NCI-H748 treated with DMSO at 0.1 percent for 48 hours (cell line): ENCODE measurements at places on chromosomes 1 and 21.

GRCh38 chr1:177615251-177615650, 354.6 kb downstream of the SEC16B start:
- no peak for DNase-seq

- no peak for DNase-seq
These were observed 6.1 kb downstream of the AGTRAP start for GRCh38 chr1:11741919-11742558.

DNA sequence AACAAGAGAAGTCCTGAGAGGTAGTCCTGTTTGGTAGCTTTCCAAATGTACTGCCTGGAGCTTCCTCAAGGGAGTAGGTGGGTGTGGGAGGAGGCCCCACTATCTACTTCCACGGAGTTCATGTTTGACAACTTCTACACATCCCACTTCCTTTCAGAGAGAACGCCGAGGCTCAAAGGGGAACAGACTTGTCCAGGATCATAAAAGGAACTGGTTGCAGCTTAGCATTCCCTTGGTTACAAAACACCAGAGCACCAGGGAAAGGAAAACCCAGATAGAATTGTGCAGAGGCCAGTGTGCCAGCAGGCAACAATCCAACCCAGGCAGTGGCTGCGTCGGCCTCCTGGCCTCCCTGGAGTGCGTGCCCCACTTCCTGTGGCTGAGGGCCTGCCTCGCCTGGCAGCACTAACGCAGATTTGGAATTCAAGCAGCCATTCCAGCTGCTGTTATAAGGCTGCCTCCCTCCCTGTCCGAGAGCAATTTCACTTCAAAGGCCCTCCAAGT, 4.2 kb upstream of the RAP1GAP start:
- no peak for DNase-seq

- no peak for DNase-seq
These were observed 939 bp upstream of the MFAP2 start for GRCh38 chr1:16981269-16981849.

DNA sequence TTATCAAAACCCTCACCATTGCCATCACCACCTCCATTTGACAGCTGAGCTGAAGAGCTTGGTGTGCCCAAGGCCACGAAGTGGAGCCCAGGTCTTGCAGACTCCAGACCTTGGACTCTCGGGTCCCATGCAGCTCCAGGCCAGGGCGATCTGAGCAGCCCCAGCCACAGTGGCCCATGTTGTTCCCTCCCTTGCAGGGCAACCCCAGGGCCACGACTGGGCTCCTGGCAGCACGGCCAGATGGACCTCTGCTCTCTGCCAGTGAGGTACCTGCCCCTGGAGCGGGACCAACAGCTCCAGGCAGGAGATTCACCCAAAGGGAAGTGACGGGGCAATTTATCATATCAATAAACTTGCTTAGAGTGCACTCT, 182.7 kb upstream of the VAMP3 start:
- DNase-seq, result no peak

DNA sequence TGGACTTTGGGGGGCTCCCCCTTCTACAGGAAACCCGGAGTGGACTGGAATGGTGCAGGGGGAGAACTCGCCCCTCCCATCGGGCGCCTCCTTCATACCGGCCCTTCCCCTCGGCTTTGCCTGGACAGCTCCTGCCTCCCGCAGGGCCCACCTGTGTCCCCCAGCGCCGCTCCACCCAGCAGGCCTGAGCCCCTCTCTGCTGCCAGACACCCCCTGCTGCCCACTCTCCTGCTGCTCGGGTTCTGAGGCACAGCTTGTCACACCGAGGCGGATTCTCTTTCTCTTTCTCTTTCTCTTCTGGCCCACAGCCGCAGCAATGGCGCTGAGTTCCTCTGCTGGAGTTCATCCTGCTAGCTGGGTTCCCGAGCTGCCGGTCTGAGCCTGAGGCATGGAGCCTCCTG, at the start of gene TNFRSF14:
TSS of gene TNFRSF14 (plus strand) at position 95 of the 401 bp plus-strand sequence. CDS start at position 389, 294 bp downstream.
- no peak for DNase-seq

GRCh38 chr1:7267493-7267892, 482.2 kb downstream of the CAMTA1 start:
- DNase-seq, result no peak

DNA sequence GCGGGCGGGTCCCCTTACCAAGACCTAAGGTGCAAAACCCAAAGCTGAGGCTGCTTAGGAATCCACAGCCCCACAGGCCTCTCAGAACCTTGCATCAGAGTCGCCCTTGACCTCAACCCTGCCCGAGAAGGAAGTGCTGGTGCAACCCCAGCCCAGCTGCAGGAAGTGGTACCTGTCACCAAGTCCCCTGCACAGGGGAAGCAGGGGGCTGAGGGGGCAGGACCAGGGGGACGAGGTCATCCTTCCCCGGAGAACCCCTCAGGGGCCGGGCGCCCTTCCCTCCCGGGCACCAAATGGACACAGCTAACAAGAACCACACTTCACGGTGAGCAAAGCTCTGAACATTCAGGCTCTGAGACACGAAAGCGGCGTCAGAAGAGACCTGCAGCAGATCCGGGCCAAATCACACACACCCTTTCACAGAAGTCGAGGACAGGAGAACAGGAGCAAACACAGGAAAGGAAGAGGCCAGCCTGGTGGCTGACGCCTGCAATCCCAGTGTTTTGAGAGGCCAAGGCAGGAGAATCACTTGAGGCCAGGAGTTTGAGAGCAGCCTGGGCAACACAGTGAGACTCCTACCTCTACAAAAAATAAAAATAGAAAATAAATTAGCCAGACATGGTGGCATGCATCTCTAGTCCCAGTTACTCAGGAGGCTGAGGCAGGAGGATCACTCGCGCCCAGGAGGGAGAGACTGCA, 6.4 kb downstream of the ITGB2 start:
- no peak for DNase-seq

DNA sequence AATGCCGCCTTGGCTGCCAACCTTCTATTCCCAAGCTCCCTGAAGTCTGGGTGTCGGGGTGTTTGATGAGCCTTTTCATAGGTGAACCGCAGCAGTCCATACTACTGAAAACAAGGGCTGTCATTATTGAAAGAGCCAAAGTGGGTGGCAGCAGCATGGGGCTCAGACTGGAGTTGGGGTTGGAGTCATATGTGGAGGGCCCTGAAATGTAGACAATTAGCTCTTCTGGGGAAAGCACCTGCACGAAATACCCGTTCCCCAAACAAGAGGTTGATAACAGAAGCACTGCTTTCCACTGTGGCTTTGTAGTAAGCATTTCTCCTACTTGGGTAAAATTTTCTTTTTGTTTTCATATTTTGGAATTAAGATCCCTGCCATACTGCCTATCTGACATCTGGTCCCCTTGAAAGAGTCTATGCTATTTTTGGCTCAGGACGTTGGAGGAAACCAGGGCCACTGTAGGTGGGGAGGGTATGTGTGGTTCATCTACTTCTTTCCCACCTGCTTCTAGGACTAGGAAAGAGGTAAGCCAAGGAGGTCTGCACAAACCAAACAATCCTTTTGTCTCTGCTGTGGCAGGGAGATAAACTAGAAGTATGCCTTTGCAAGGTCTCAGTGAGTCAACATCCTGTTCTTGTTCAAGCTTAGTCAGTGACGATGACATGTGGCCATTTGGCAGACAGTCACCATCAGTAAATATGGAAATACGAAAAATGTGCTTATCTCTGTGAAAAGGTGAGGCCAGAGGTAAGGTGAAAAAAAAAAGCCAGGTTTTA, 197.0 kb upstream of the UBE2U start:
- DNase-seq, result no peak

DNA sequence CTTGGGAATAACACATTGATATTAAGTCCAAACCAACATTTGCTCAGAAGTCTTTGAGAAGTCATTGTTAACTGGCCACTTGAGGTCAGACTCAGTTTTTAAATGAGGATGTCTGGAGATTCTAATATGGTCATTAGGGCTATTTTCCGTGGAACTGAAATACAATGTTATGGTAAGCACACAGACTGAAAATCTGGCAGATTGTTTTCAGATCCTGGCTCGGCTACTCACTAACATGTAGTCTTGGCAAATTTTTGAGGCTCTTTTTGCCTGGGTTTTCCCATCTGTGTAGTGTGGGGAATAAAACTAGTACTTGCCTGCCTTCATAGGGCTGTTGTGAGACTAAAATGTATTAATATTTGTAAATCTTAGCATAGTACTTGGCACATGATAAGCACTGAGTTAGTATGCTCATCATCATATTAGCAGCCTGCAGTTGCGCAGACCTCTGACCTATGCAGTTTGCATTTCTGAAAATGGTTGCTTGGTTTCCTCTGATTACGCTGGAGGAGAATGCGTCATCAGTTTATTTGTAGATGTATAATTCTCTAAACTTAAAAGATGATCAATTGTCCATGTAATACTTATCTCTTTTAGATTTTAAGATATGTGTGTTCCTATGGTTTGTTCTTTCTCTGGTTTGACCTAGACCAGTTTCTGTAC, 100.8 kb downstream of the C1orf21 start:
- DNase-seq, result no peak

DNA sequence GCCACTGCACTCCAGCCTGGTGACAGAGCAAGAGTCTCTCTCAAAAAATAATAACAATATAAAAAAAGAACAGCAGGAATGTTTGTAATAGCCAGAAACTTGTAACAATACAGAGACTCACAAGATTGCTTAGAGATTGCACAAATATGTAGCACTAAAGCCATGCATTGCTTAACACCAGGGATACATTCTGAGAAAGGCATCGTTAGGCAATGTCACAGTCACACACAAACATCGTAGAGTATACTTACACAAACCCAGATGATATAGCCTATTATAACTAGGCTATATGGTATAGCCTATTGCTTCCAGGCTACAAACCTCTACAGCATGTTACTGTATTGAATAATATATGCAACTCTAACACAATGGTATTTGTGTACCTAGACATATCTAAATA, 45.3 kb downstream of the GPATCH2 start:
- no peak for DNase-seq

GRCh38 chr21:41834926-41835663, 44.0 kb downstream of the PRDM15 start:
- DNase-seq, result no peak

DNA sequence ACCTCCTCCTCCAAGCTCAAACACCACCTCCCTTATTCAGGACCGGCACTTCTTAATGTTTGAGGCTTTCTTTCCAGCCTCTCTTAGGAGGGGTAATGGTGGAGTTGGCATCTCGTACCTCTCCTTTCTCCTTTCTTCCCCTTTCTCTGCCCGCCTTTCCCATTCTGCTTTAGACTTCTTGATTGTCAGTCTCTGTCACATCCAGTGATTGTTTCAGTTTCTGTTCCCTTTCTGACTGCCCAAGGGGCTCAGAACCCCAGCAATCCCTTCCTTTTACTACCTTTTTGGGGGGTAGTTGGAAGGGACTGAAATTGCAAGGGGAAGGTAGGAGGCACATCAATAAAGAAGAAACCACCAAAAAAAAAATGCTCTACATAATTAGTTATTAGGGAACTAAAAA, 5.6 kb downstream of the ELK4 start:
- no peak for DNase-seq

- no peak for DNase-seq
These were observed 9.5 kb downstream of the CD84 start for GRCh38 chr1:160569806-160570205.

GRCh38 chr1:205739348-205740160, 10.4 kb downstream of the NUCKS1 start:
- no peak for DNase-seq

DNA sequence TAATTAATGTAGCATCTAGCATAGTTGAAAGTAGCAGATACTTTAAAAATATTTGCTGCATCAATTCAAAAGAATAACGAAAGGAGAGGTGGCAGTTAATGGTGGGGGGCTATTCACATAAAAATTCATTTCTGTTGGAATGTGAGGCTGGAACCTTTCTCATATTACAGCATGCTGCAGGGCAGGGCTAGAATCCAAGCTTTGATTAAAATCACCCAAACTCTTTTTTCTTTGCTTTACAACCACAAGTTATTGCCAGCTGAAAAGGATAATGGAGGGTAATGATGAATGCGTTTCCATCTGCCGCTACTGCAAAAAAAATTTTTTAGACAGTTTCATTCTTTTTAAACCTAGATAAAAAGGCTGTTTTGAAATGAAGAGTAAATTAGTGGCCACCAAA, 9.8 kb downstream of the DISP1 start:
- DNase-seq, result no peak

DNA sequence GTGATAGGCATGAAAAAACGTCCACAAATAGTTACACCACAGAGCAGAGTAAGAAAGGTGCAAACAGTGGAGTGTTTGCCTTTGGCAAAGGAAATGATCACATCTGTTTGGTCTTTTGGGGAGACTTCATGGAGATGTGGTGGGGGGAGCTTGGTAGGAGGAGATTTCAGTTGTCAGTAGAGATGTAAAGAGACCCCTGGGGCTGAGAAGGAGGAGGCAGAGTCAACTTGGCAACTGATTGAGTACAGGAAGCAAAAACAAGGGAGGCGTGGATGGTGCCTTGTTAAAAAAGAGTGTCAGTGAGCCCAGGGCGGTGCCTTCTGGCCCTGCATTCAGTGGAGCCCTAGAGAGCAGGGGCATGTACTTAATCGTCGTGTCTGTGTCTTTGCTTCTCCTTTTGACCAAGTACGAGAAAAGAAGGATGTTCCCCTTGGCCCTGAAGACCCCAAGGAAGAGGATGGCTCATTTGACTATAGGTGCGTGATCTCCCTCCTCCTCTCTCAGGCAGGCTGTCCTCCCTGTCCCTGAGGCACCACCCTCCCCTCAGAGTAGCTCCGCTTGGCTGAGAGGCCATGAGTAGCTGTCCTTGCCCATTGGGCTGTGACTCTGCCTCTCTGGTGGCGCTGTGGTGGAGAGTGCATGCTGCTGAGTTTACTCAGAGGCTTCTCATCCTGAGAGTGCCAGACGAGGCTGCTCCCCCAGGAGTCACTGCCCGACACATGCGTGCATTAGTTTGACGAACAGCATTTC, 30.4 kb upstream of the CNTN2 start:
- DNase-seq, result no peak

GRCh38 chr1:186715887-186716809, 35.9 kb upstream of the PTGS2 start:
- no peak for DNase-seq

DNA sequence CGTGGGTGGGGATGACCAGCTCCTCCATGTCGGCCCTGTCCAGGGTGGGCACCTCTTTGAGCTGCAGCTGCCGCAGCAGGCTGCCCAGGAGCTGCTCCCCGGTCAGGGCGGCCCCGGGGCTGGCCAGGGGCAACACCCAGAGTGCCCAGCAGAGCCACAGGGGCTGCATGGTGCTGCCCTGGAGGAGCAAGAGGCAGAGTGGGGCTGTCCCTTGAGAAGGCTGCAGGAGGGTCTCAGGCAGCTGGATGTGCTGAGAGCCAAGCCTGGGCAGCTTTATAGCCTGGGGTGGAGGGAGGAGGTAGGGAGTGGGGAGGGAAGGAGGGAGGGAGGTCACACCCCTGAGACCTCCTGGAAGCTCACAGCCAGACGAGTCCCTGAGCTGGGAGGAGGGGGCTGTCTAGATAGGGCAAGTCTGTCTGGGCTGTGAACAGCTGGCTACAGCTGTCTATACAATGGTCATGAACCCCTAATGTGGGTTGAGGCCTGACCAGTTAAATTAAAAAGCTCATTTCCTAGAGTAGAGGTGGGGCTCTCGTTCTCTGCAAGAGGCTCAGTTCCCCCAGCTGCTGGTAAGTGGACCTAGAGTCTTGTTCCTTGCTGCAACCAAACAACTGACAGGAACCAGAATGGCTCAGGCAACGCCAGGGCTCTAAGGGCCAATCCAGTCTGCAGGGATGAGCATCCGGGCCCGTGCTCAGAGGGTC, at the start of gene LEFTY1:
TSS of gene LEFTY1 (minus strand) at position 249 of the 704 bp plus-strand sequence. CDS start at position 169, 80 bp downstream.
- DNase-seq, result no peak
